ENCODE measurements at places on chromosomes 13 and 19.

DNA sequence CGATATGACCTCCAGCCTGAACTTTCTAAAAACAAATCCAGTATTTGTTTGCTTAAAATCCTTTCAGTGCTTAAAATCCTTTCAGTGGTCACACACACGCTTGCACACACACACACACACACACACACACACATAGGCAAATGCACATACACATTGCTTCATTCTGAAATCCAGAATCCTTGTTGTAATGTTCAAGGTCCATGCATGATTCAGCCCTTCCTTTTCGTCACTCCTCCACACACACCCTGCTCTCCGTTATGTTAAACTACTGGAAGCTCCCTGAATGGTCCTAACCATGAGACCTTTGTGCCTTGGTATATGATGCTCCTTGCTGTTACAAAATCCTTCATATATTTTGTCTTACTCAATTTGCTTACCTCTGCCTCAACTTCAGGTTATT is 44.9 kb downstream of the SERTM1 start:
- no peak for DNase-seq

DNA sequence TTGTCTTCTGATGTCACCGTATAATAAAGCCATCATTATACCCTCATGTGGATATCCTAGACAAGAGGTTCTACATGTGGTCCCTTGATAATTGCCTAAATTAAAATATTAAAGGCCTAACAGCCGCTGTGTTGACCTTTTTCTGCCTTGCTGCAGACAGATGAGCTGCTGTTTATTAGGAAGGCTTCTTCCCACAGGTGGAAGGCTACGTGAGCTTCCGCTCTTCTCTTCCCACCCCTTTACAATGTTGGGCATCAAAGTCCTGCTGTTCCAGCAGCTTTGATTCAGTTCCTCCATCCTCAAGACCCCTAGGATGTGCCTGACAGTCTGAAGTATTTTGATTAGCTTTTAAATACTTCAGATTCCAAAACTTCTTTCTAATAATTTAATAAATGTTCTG is 217.1 kb downstream of the PCCA start:
- DNase-seq = no peak

- DNase-seq = peak; percentile 5
Observed at GRCh38 chr13:23979361-23980159, 82.3 kb upstream of the C1QTNF9B start.

DNA sequence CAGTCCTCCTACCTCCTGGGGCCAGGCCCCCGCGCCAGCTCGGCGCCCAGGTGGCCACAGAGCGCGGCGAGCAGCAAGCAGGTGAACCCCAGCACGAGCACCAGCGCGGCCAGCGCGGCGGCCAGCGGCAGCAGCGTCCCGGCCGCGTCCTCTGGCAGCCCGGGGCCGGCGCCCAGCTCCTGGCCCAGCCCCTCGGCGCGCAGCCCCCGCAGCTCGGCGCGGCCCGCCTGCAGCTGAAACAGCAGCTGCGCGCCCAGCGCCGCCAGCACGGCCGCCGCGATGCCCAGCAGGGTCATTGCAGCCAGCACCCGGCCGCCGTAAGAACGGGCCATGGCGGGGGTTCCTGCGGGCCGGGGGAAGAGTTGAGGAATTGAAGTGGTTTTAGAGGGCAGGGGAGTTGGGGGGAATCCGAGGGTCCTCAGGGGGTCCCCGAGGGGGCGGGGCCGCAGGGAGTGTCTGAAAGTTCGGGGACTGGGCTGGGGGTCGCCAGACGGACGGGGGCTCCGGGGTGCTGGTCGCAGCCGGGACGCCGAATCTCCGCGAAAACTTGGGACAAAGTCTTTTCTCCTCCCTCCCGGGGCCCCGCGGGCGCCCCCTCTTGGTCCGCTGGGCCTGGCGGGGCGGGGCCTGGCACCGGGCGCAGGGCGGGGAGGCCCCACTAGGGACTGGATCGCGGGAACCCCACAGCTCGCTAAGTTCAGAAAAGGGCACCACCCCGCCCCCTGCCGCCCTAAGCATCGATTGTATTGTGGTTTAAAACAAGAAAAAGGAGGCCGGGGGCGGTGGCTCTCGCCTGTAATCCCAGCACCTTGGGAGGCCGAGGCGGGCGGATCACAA is at the start of gene TMEM221:
TSS of gene TMEM221 (minus strand) at position 538 of the 837 bp plus-strand sequence. CDS start at position 332, 206 bp downstream.
- no peak for DNase-seq

- DNase-seq = no peak
Observed at GRCh38 chr19:2011169-2011568, 4.3 kb downstream of the BTBD2 start.

DNA sequence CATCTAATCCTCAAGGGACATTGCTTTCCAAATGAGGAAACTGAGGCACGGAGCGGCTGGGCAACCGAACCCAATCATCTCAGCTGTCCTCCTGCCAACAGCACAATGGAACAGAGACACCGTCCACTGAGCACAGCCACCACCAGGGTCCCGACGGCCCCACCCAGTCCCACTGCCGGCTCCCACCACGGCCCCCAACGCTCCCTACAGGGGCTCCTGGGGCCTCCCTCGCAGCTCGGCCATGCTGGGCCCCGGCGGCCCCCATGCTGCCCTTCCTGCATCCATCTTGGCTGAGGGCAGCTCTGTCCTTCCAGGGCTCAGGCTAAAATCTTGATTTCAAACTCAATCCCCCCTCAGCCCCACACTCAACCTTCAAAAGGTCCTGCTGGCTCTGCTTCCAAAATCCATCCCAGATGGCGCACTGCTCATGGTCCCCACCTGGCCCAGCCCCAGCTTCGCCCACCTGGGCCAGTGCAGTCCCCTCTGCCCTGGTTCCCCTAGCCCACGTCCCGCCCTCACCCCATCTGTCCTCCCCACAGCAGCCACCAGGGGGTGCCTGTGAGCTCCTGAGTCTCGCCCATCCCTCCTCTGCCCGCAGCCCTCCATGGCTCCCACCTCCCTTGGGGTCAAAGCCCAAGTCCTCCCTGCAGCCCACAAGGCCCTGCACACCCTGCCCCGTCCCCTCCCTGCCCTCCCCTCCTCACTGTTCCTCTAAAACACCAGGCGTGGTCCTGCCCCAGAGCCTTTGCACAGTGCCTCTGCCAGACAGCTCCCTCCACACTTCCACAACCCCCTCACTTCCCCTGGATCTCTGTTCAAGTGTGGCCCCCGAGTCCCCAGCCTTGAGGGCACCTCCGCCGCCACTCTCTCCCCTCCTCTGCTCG is 7.9 kb downstream of the PIP5K1C start:
- peak; percentile 31 for DNase-seq

DNA sequence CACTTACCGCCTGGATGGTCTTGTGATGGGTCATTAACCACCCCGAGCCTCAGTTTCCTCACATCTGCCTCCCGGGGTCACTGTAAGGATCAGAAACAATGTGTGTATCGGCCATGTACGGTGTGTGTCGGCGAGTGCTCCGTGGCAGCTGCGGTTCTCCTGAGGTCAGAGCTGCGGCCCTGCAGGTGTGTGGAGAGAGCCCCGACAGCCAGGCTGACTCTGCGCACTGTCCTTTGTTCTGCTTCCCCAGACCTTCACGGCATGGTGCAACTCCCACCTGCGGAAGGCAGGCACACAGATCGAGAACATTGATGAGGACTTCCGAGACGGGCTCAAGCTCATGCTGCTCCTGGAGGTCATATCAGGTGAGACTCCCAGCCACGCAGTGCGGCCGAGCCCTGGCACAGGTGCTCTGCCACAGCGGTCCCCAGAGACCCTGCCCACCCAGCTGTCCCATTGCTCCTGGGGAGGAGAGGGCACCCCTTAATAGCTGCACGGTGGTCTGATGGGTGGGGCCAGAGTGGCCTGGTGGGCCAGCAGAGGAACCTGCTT is 43.8 kb downstream of the CAPN12 start:
- no peak for DNase-seq

- DNase-seq = no peak
Observed at GRCh38 chr13:84362777-84363176, 480.5 kb upstream of the SLITRK1 start.

DNA sequence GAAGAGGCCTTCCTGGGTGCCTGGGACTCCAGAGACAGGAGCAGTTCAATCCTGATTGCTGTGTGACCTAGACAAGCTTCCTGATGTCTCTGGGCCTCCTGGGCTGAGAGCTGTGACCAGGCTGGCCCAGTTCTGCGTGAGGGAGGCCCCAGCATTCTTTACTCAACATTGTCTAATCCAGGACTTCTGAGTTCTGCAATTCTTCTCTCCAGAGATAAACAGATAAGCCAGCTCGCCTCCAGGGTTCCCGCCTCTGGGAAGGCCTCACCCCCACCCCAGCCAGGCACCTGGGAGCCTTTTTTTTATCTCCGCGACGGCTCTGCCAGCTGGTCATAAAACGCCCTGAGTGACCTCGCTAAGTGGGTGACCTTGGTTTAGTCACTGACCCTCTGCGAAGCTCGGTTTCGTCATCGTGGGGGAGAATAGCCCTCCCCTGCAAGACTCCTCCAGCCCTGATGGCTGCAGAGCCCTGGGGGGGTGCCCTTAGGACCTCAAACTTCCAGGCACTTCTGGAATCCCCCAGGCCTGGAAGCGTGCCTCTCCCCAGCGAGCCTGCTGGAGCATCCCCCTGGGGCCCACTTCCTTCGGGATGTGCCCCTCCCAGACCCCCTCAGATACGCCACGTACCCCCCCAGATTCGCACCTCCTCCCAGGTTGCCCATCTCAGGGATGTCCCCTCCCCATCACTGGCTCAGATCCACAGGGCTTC is 1.9 kb downstream of the SULT2B1 start:
- no peak for DNase-seq

GRCh38 chr19:31261019-31261602 is 88.1 kb downstream of the TSHZ3 start:
- DNase-seq = no peak

DNA sequence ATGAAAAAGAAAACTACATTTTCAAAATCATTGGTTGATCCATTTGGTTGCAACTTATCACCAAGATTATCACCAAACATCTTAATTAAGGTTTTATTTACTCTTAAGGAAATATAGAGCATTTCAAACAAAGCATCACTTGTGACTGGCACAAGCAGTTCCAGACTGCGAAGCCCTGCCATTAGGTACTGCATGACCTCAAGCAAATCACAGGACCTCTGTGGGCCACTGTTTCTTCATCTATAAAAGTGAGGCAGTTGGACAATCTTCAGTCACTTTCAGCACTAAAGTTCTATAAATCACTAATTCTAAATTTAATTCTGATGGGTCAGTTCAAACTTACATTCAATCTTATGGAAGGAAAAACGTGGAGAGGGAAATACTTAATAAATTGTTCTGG is 2.0 kb downstream of the ELF1 start:
- no peak for DNase-seq

DNA sequence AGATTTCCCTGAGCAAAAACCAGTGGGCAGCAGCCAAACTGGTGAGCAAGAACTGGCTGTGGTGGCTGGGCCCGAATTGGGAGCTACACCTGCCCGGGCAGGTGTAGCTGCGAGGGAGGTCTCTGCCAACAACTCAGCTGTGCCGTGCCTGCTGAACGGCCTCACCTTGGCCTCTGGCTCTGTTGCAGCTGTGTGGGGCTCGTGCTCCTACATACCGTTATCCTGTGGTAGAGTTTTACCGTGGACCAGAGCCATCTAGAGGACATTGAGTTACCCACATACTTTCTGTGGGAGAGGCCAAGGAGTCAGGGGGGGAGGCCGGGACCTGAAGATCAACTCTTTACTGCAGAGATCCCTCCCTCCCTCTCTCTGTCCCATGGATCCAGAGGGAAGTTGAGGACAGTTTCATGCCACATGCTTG is 113.2 kb downstream of the TM9SF2 start:
- no peak for DNase-seq

- DNase-seq = no peak
Observed at GRCh38 chr19:54252243-54252642, 4.8 kb downstream of the LILRB5 start.

GRCh38 chr13:34696296-34696695 is 245.8 kb upstream of the NBEA start:
- no peak for DNase-seq

DNA sequence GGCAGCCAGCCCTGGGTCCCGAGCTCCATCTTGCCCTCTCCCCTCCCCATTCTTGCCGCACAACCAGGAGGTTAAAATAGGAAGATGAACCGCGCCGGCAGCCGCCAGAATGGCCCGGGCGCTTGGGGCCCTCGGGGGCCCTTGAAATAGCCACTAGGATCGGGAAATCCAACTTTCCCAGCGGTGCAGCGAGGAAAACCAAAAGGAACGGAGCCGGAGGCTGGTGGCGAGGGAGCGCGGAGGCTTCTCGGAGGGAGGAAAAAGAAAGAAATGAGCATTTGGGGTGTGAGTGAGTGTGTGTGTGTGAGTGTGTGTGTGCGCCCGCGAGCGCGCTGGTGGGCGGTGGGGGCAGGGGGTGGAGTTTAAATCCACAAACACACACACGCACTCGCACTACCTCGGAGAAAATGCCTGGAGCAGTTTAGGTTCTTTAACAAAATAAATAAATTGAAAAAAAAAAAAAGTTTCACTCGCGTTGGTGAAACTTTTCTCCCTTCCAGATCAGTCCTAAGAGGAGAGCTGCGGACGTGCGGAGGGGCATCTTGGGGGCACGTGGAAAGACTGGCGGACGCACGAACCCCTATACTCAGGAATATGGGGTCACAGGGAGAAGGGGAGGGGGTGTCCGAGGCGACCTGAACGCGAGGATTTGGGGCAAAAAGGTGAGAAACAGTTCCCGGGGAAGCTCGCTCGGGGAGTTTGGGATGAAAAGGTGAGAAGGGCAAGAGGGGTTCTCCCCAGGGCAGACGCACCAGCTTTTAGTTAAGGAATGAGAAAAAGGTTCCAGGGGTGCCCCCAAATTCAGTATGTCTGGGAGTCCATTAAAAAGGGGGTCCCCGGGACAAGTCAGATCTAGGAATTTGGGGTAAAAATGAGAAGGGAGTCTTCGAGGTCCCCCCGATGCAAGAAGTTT is 1.3 kb downstream of the RFX2 start:
- DNase-seq = no peak

GRCh38 chr19:48779636-48780035 is 24.3 kb downstream of the FGF21 start:
- DNase-seq = no peak

- no peak for DNase-seq
Observed at GRCh38 chr19:19171821-19172532, 1.9 kb upstream of the MEF2B start.

DNA sequence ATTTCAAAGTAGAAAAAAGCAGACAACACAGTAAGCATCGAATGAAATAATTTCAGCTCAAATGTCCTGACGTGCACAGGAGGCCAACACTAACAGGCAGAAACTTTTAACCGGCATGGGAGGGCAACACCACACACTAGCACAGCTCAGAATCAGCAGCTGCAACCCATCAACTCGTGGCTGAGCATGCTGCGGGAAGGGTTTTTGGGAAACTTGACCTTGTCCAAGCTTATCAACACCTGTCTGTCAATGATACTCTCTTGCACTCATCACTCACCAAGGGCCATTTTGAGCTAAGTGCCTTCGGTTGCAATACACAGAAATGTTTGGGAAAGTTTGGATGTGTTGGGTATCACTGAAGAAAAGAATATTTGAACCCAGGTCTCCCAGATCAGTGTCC is 483.7 kb downstream of the TSHZ3 start:
- DNase-seq = no peak

DNA sequence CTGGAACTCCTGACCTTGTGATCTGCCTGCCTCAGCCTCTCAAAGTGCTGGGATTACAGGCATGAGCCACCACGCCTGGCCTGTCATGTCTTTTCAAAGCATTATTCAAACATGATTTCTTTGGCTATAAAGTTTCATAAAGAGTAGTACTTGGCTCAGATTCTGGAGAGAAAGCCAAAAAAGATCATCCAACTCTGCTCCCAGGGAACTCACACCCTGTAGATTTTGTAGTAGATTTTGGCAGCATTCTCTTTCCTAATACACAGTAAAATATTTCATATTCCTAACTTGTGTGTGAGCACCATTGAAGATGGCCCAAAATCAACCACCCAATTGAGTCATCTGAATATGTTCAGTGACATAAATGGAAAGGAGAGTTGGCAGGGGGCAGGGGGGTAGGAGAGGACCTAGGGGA is 48.4 kb downstream of the CAB39L start:
- no peak for DNase-seq
